Chondrocyte (in vitro differentiated cells): ENCODE measurements at places on chromosomes 1 and 21. TPM values are rescaled to one million over a fixed set of nuclear protein-coding genes. Genes with fewer than 3 reads are reported as not detected.

Gene SLC2A5
- total RNA-seq = 0.27 to 0.73 TPM (median 0.41 TPM) in 3 replicates

Gene TEDDM1
- total RNA-seq = not detected in 3 replicates

Gene TMEM222
- total RNA-seq = 31.6 to 34.7 TPM (median 34.6 TPM) in 3 replicates

GRCh38 chr1:156155756-156156510 lies 2.5 kb downstream of the SEMA4A start:
- DNase-seq = no peak

GRCh38 chr21:46639489-46640386 lies 4.3 kb downstream of the PRMT2 start:
- DNase-seq = no peak

DNA sequence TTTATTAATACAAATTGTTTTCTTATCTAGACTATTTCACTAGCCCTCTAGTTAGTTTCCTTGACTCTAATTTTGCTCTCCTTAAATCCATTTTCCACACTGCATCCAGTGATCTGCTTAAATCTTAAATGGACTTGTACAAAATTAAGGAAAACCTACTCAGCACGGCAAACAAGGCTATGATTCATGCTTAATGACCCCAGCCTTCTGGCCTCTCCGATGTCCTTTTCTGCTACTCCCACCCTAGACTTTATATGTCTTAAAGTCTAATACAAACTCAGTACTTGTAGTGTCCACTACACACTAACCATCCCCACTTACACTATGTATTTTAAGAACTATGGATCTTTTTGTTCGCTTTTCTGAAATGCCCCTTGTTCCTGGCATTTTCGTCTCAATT lies 2.2 kb downstream of the TMED5 start:
- no peak for DNase-seq

DNA sequence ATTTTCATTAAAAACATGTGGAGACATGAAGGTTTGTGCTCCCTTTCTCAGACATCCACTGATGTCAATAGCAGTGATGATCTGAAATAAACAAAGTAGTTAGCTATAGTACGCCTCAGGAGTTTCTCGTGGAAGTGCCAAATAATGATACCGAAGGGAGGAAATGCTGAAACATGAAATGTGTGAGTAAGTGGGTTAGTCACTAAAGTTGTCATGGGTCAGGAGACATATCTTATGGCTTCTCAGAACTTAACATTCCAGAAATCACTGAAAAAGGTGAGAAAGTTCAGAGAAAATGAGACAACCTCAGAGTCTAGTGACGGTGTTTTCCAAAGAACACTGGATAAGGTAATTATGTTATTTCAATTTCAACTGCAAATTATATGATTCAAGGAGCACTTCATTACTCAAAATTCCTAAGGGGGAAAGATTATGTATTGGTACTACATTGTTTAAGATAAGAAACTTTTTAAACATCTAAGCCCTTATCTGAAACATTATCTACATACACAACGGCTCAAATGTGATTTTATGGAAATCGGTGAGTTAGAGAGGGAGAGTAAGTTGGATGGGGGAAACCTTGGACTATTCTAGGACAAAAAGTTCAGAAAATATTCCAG lies 20.6 kb downstream of the NIBAN1 start:
- no peak for DNase-seq

Gene WNT2B
- 2.8 to 6.0 TPM (median 6.0 TPM) in 3 replicates for total RNA-seq

DNA sequence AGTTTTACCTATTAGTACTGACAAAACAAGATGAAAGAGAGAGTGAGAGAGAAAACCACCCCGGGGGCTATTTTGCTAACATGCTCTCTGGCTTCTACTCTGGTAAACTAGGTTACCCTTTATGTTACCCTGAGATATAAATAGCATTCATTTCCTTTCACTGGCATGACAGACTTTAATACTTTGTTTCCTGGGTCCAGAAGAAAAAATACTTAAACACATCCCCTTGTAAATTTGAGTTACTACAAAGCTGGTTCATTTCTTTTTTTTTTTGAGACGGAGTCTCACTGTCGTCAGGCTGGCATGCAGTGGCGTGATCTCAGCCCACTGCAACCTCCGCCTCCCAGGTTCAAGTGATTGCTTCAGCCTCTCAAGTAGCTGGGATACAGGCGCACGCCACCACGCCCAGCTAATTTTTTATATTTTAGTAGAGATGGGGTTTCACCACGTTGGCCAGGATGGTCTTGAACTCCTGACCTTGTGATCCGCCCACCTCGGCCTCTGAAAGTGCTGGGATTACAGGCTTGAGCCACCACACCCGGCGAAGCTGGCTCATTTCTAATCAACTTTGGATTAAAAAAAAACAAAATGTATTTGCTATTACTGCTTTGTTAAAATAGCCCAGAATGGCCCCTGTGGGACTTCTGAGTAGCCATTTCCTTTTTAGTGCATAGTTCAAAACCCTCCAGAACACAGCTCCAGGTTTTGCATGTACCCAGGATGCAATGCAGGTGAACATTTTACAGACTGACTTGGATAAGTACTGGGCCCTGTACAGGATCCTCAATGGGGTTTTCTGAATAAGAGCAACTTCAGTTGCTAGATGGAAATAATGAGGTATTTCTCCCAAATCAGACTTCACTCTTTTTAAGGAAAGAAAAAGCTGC lies 20.6 kb downstream of the INPP5B start:
- DNase-seq = peak; percentile 27

DNA sequence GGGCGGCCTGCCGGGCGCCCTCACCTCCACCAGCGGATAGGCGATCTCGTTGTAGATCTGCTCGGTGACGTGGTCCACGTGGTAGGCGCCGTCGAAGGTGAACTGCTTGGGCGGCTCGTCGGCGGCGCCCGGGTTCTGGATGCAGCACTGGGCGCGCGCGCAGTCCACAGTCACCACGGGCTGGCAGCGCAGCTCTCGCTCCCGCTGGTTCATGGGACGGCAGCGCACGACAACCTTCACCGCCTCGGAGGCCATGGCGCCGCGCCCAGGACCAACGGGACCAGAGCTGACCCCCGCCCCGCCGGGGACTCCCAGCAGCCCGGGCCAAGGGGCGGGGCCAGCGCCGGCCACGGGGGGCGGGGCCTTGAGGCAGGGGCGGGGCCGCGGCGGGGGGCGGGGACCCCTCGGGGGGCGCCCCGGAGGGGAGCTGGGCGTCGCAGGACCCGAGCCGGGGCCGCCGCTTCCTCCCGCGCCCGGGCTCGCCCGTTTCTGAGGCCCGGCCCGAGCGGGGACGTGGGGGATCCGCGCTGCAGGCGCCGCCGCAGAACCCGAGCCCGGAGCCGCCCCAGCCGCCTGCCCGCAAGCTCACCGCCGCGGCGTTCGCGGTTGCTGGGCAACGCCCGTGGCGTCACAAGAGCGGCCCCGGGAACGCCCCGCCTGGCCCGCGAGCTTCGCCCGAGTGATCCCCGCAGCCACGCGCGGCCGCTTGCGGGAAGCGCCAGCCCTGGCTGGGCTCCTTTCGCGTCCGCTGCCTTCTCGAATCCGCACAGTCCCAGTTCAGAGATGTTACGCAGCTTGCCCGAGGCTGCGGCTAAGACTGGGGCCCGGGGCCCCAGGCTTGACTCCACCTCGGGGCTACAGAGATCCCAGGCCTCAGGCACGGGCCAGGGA lies at the start of gene KIF17:
Gene KIF17 (minus strand): TSS at position 556 of the 891 bp plus-strand sequence. CDS start 301 bp downstream, at position 255.
- DNase-seq = peak; percentile 77

- no peak for DNase-seq
Observed at GRCh38 chr1:158019171-158019868, 25.9 kb downstream of the KIRREL1 start.

Gene SON
- 216 to 269 TPM (median 220 TPM) in 3 replicates for total RNA-seq

- peak; percentile 62 for DNase-seq
Observed at GRCh38 chr1:227893949-227894721, 53.6 kb downstream of the WNT9A start.

Gene KRTAP13-2
- not detected in 3 replicates for total RNA-seq

GRCh38 chr1:87106144-87106543 lies 191.7 kb downstream of the HS2ST1 start:
- no peak for DNase-seq

DNA sequence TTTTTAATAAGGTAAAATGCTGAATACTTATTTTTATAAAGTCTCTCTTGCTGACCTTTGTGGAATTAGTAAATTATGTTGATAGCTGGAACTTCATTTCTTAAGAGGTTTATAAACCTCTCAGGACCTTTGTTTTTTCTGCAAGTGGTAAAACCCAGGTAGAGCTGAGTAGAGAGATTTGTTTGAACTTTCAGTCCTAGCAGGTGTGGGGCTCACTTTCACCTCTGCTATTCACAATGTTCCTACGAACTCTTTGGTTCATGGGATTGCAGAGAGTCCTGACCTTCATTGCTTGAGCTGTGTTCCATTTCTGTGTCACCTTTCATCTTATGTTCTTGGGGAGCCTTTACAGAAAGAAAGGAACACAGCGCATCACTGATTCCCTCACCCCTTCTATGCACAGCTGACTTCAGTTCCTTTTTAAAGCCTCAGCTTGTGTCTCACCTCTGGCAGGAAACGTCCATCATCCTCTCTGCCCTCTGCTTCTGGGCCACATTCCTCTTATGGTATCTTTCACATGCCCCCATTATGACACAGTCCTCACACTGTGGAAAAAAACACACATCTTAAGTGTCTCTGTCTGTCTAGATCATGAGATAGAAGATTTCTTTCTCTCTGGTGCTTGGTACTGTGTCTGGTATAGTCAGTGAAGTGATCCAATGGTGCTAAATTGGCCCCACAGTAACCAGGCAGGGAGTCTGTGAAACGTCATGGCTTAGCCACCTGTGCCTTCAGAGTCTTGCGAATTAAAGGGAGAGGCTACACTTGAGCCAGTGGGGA lies 262.5 kb upstream of the B3GALT2 start:
- no peak for DNase-seq

Gene TNFSF18
- not detected in 3 replicates for total RNA-seq

DNA sequence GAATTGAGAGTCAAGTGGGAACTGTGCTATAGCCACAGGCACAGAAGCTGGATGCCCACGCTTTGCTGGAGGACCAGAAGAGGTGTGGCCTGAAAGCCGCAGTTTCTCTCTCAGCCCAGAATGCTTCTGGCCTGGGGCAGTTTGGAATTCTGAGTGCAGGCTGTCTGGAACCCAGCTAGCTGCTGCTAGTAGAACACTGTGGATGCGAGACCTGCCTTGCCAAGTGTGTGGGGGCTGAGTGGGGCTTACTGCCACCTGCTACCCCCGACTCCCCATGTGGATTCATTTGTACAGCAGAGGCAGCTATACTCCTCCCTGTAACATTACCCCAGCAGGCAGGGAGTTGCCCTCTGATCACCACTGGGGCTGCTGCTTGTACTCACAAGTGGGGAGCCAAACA lies 12.2 kb downstream of the ADAMTS1 start:
- no peak for DNase-seq

DNA sequence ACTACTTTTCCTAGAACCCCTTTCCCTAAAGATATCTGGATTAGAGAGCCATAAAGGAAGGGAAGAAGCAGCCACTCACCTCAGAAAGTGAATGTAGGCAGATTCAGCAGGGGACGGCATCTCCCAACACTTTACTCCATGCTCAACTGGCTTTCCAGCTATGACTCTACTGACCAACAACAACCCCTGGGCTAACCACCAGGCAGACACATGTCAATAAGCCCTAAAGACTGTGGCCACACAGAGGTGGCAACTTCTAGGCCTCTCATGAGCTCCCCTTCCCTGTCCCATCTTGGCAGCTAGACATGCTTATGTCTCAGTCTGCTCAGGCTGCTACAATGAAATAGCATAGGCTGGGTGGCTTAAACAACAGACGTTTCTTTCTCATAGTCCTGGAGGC lies 214.0 kb upstream of the ZP4 start:
- no peak for DNase-seq

GRCh38 chr1:12014141-12014991 lies 4.9 kb upstream of the MIIP start:
- no peak for DNase-seq

Gene CD1D
- total RNA-seq = not detected in 3 replicates

- DNase-seq = no peak
Observed at GRCh38 chr1:46495778-46496177, 6.1 kb downstream of the DMBX1 start.

DNA sequence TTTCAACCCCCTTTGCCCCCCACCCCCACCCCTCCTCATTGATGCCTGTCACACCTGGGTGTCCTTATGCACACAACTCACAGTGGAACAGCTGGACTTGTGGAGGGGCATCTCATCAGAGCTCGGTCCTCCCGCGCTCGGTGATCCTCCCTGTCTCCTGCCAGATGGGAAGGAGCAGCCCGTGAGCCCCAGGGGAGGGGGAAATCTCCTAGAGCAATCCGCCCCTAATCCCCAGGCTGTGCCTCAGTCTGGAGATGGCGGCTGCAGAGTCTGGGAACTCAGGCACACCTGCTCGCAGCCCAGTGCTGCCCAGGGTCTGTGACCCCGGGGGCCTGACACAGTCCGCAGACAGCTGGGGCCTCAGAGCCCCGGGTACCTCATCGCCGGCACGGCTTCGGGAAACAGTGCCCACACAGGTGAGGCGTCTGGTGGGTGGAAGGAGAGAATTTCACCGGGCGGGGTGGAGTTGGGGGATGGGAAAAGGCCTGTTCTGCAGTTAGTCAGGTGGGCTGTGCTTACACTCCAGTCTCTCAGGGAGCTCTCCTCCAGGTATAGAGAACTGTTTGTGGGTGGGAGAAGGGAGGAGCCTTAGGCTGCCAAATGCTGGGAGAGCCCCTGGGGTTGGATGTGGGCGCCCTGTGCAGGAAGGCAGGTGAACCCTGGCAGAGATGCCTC lies 29.3 kb downstream of the TMCC2 start:
- DNase-seq = no peak

Gene DMRTA2
- not detected in 3 replicates for total RNA-seq

Gene RNPEP
- 42.1 to 50.6 TPM (median 42.1 TPM) in 3 replicates for total RNA-seq

Gene HUNK
- 0.92 to 1.7 TPM (median 1.6 TPM) in 3 replicates for total RNA-seq

- no peak for DNase-seq
Observed at GRCh38 chr1:219928791-219929118, 398 bp upstream of the SLC30A10 start.

- no peak for DNase-seq
Observed at GRCh38 chr1:159008744-159009188, 941 bp upstream of the IFI16 start.

Gene WNT3A
- total RNA-seq = not detected in 3 replicates

- DNase-seq = no peak
Observed at GRCh38 chr1:241842565-241842964, 5.4 kb upstream of the EXO1 start.

GRCh38 chr1:209829716-209830115 lies 1.9 kb downstream of the UTP25 start:
- DNase-seq = no peak

GRCh38 chr1:37764414-37764825 lies 500 bp downstream of the EPHA10 start:
- no peak for DNase-seq

Gene NR0B2
- not detected in 3 replicates for total RNA-seq
